Activated CD4-positive, alpha-beta T cell treated with anti-CD3 and anti-CD28 coated beads, Interleukin-2, amount 10 ng/mL, durations not matched to agents 24 days and 14 days (primary cell): ENCODE measurements at places on chromosomes 4 and X.

DNA sequence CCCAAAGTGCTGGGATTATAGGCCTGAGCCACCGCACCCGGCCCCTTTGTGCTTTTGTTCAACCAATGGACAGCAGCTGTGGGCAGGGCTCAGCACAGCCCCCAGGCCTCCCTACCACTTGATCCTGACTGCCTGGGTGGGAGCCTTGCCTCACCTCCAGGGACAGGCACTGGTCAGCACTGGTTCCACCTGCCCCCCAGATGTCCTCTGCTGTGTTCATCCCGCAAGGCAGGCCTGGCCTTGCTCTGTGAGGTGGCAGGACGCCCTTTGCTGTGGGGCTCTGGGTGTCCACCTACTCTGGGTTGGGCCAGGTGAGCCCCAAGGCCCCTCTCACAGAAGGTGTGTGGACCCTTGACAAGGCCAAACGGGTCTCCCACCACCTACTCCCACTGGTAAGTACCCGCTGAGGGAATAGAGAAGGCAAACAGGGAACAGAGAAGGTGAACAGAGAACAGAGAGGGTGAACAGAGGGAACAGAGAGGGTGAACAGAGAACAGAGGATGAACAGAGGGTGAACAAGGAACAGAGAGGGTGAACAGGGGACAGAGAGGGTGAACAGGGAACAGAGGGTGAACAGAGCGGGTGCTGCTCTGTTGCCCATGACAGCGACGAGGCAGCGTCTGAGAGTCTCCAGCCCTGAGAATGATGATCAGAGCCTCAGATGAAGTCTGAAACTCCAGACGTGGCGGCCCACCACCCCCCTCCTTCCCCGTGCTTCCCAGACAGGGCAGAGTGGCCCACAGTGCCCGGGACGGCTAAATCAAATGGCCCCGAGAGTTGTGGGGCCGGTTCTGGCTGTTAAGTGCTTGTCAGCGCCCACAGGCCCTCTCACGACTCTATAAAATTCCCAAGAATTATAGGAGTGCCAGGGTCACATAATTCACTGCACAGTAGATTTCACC is 55.0 kb upstream of the NKX1-1 start:
- H3K36me3 ChIP-seq, result no peaks in the 10 kb centered on the region
- DNase-seq, result no peak
- H3K27me3 ChIP-seq, result peaks cover 7% of the 10 kb centered on the region
- H3K27ac ChIP-seq, result no peak overlapping the region

GRCh38 chrX:154696676-154697045 is 43.3 kb upstream of the CTAG2 start:
- peak overlapping the region; percentile 40 for H3K27ac ChIP-seq
- no peak for DNase-seq
- H3K4me3 ChIP-seq, result no peak overlapping the region
- H3K4me1 ChIP-seq, result peaks cover 13% of the 10 kb centered on the region
- peaks cover 32% of the 10 kb centered on the region for H3K36me3 ChIP-seq

DNA sequence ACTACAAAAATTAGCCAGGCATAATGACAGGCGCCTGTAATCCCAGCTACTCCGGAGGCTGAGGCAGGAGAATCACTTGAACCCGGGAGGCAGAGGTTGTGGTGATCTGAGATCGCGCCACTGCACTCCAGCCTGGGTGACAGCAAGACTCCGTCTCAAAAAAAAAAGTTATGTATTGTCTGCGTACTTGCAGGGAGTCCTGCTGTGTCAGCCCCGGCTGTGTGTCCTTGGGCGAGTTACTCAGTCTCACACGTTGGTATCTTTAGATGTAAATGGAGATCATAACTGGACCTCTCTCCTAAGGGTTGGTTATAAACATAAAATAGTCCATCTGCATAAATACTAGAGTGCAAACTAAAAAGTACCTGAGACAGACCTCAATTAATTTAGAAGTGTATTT is 22.7 kb upstream of the TBC1D14 start:
- H3K4me3 ChIP-seq, result no peak overlapping the region
- no peak for DNase-seq
- peaks cover 7% of the 10 kb centered on the region for H3K4me1 ChIP-seq

DNA sequence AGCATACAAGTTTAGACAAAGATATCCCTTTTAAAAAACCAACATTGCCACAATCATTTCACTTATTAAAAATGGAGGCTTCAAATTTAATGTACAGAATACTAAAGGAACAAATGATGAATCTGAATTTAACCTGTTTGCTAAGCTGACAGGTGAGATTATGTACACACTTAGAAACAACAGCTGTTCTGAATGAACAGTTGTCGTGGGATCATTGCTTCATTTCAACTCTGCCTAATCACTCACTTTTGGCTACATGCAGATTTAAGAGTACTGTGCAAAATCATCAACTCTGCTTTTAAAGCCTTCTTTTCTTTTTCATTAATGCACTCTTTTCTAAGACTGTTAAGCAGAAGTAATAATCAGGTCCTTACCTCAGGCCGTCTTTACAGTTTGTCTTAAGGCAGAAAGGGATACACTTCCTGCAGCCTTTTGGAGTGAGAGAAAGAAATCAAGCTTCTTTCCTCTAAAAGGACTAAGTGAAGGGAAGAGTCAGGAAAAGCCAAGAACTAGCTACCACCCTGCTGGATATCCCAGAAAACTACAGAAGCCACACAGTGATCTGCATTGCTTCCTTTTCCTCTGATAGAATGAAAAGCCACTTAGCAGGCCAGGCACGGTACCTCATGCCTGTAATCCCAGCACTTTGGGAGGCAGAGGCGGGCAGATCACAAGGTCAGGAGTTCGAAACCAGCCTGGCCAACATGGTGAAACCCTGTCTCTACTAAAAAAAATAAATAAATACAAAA is 54.7 kb upstream of the NPNT start:
- no peaks in the 10 kb centered on the region for H3K27me3 ChIP-seq
- H3K27ac ChIP-seq, result no peak overlapping the region
- no peak for DNase-seq
- H3K4me1 ChIP-seq, result no peaks in the 10 kb centered on the region

GRCh38 chr4:56979421-56980072 is 851 bp downstream of the POLR2B start:
- H3K4me1 ChIP-seq, result peaks cover 50% of the 10 kb centered on the region
- peaks cover 2% of the 10 kb centered on the region for H3K27me3 ChIP-seq

GRCh38 chr4:101050088-101050836 is 297.1 kb downstream of the PPP3CA start:
- H3K27me3 ChIP-seq, result no peaks in the 10 kb centered on the region
- no peaks in the 10 kb centered on the region for H3K4me1 ChIP-seq
- H3K4me3 ChIP-seq, result no peak overlapping the region

DNA sequence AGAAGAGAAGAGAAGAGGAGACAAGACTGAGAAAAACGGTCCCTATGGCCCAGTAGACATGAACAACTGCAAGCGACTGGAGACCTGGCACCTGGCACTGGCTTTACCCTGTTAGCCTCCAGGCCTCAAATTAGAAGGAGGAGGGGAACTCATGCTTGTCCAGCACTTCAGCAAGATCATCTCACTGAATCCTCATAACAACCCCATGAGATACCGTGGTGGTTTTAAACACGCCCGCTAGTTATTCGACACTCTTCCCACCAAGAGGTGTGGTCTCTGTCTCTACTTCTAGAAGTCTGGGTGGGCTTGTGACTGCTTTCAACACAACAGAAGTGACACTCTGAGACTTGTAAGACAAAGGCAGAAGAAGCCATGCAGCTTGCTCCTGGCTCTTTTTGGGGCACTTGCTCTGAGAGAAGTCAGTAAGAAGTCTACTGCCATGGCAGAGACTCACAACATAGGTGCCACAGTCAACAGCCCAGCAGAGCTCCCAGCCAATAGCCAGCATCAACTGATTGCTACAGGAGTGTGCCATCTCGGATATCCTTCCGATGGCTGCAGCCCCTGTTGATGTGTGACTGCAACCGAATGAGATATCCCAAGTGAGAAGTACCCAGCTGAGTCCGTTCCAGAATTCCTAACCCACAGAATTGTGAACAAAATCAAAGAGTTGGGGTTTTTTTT is 34.0 kb upstream of the BCOR start:
- H3K36me3 ChIP-seq, result peaks cover 2% of the 10 kb centered on the region
- no peak for DNase-seq
- H3K4me3 ChIP-seq, result no peak overlapping the region

DNA sequence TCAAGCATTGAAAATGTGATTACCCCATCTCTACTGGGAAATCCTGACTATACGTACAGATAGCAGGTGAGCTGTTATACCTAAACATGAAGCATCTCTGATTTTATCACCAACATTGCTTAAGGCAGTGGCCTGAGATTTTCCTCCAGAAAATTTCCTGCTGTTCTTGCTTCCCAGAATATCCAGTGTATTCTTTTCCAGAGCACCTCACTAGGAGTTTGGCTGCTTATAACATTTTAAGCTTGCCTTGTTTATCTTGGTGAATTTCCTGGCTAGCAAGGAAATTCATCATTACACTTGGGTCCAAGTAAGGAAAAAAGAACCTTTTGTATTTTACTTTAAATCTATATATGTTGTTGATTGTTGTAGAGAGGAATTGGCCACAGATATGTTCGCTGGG is 73.0 kb upstream of the CLCN4 start:
- H3K4me1 ChIP-seq, result peaks cover 30% of the 10 kb centered on the region
- H3K27me3 ChIP-seq, result no peaks in the 10 kb centered on the region
- DNase-seq, result no peak
- no peak overlapping the region for H3K4me3 ChIP-seq

DNA sequence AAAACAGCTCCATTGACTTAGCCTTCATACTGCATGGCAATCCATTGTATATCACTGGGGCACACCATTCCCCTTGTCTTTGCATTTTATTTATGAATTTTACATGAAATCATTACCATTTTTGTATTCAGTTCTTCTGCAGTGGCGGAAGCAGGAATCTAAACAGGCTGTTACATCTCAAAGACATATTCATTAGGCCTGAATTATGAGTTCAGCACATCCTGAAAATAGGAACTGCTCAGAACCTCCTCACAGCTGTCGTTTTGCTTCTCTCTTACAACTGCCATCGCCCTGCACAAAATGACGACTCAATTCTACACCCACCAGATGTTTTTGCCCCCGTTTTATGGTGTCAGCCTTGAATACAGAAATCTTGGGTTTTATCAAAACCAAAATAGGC is 474.4 kb upstream of the MAGEB18 start:
- H3K4me3 ChIP-seq, result no peak overlapping the region
- no peak for DNase-seq
- no peaks in the 10 kb centered on the region for H3K27me3 ChIP-seq
- H3K36me3 ChIP-seq, result no peaks in the 10 kb centered on the region
- no peak overlapping the region for H3K27ac ChIP-seq

- H3K4me3 ChIP-seq, result no peak overlapping the region
- no peaks in the 10 kb centered on the region for H3K4me1 ChIP-seq
- no peaks in the 10 kb centered on the region for H3K27me3 ChIP-seq
- DNase-seq, result no peak
Observed at GRCh38 chrX:10681167-10681566, 60.8 kb upstream of the MID1 start.

DNA sequence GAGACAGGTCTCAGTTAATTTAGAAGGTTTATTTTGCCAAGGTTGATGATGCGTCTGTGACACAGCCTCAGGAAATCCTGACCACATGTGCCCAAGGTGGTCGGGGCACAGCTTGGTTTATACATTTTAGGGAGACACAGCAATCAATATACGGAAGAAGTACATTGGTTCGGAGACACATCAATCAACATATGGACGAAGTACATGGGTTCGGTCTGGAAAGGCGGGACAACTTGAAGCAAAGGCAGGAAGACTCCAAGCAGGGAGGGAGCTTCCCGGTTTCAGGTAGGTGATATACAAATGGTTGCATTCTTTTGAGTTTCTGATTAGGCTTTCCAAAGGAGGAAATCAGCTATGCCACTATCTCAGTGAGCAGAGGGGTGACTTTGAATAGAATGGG is 225.2 kb upstream of the ZFP42 start:
- H3K27ac ChIP-seq, result no peak overlapping the region
- no peak for DNase-seq
- no peak overlapping the region for H3K4me3 ChIP-seq
- no peaks in the 10 kb centered on the region for H3K27me3 ChIP-seq
- H3K36me3 ChIP-seq, result no peaks in the 10 kb centered on the region
- no peaks in the 10 kb centered on the region for H3K4me1 ChIP-seq

DNA sequence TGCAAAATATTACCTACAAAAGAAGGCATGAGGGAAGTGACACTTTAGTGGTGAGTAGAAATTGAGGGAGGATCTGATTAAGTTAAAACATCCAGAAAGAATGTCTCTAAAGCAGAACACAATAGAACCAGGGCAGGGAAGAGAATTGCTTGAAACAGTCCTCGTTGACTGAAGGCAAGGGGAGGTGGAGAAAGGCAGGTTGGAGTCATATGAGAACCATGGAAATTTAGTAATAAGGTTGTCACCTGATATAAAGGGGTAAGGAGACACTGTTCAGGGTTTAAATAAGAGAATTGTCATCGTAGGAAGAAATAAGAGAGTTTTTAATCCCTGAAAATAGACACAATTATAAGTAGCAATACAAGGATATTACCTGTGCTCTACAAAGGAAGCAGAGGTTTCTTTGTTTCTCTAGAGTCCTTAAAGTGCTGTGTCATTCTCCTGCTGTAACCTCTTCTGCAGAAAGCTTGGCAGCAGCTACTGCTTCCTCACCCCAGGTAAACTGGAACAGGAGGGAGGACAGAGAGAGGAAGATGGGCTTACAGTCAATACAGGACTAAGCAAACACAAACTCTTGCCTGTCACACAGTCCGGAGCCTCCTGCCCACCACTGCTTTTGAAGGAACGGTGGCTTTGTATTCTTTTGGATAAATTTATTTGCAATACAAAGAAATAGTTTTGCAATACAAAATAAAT is 258.4 kb downstream of the PPARGC1A start:
- no peak overlapping the region for H3K27ac ChIP-seq
- H3K4me1 ChIP-seq, result no peaks in the 10 kb centered on the region
- H3K27me3 ChIP-seq, result no peaks in the 10 kb centered on the region
- H3K36me3 ChIP-seq, result no peaks in the 10 kb centered on the region
- no peak for DNase-seq

GRCh38 chr4:92406488-92406887 is 102.7 kb downstream of the GRID2 start:
- no peak for DNase-seq
- H3K4me1 ChIP-seq, result no peaks in the 10 kb centered on the region
- H3K4me3 ChIP-seq, result no peak overlapping the region
- H3K36me3 ChIP-seq, result no peaks in the 10 kb centered on the region
- no peaks in the 10 kb centered on the region for H3K27me3 ChIP-seq

DNA sequence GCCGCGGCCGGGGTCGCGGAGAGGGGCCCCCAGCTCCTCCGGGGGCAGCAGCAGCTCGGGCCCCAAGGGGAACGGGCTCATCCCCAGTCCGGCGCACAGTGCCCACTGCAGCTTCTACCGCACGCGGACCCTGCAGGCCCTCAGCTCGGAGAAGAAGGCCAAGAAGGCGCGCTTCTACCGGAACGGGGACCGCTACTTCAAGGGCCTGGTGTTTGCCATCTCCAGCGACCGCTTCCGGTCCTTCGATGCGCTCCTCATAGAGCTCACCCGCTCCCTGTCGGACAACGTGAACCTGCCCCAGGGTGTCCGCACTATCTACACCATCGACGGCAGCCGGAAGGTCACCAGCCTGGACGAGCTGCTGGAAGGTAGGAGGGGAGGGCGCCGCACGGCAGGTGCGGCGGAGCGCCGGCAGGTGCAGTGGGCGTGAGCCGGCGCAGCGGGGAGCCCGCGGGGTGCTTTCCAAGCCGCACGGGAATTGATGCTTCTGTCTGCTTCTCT is 886 bp downstream of the DCLK2 start:
- H3K36me3 ChIP-seq, result no peaks in the 10 kb centered on the region
- peak; percentile 65 for DNase-seq
- peak overlapping the region; percentile 69 for H3K4me3 ChIP-seq
- H3K4me1 ChIP-seq, result peaks cover 4% of the 10 kb centered on the region
- peaks cover 52% of the 10 kb centered on the region for H3K27me3 ChIP-seq
- no peak overlapping the region for H3K27ac ChIP-seq

GRCh38 chrX:73838123-73838522 is 275.1 kb downstream of the CHIC1 start:
- no peaks in the 10 kb centered on the region for H3K4me1 ChIP-seq
- H3K27ac ChIP-seq, result no peak overlapping the region
- no peak overlapping the region for H3K4me3 ChIP-seq
- H3K36me3 ChIP-seq, result no peaks in the 10 kb centered on the region
